ENCODE measurements at places on chromosomes 11 and 22. TPM values are rescaled to one million over a fixed set of nuclear protein-coding genes. Genes with fewer than 3 reads are reported as not detected.

Gene FLRT1
- not detected for total RNA-seq

Gene OR10A2
- total RNA-seq, result not detected

Gene RFPL1
- total RNA-seq, result not detected

Gene DNAJB13
- total RNA-seq, result 0.15 TPM

Gene ARCN1
- 129 TPM for total RNA-seq

Gene OVCH2
- total RNA-seq, result not detected

Gene RIBC2
- 0.84 TPM for total RNA-seq

Gene OR5B21
- not detected for total RNA-seq

Gene FOSL1
- 125 TPM for total RNA-seq

Gene CD248
- total RNA-seq, result 0.25 TPM

Gene RAB3IL1
- total RNA-seq, result 7.5 TPM

Gene ANO3
- total RNA-seq, result not detected

Gene TMA7B
- total RNA-seq, result not detected

Gene NPAS4
- not detected for total RNA-seq

Gene GCAT
- total RNA-seq, result 21.4 TPM

Gene ZBTB16
- total RNA-seq, result 9.3 TPM

Gene INS
- total RNA-seq, result not detected

Gene OR8B12
- total RNA-seq, result not detected

Gene FBLN1
- 0.30 TPM for total RNA-seq

Gene MYOD1
- not detected for total RNA-seq

Gene KDM4E
- total RNA-seq, result not detected

Gene TMEM25
- total RNA-seq, result 9.9 TPM

Gene ZNRF3
- 5.1 TPM for total RNA-seq

Gene C22orf23
- total RNA-seq, result not detected

Gene TRIM49D1
- total RNA-seq, result not detected

Gene POTEH
- not detected for total RNA-seq

Gene HTR3B
- total RNA-seq, result not detected

Gene C22orf15
- total RNA-seq, result not detected

Gene RBFOX2
- total RNA-seq, result 79.6 TPM

Gene BTG4
- total RNA-seq, result not detected

Gene MOV10L1
- 6.7 TPM for total RNA-seq

Gene ARHGAP8
- not detected for total RNA-seq

Gene TNNI2
- total RNA-seq, result not detected

Gene INPPL1
- 42.8 TPM for total RNA-seq

Gene MPEG1
- not detected for total RNA-seq

Gene CBLIF
- total RNA-seq, result not detected

Gene HIPK3
- total RNA-seq, result 23.8 TPM

Gene OR52H1
- not detected for total RNA-seq

Gene OR2AG1
- total RNA-seq, result not detected

Gene LRRC56
- total RNA-seq, result 0.73 TPM

Gene SYT13
- not detected for total RNA-seq

Gene HBB
- total RNA-seq, result not detected

Gene RSF1
- 23.6 TPM for total RNA-seq

Gene RIMBP3C
- 0.05 TPM for total RNA-seq

Gene SPA17
- 14.2 TPM for total RNA-seq

Gene MCAM
- total RNA-seq, result 6,907 TPM

Gene PKP3
- 1.6 TPM for total RNA-seq

Gene CHRNA10
- not detected for total RNA-seq
